ENCODE measurements at places on chromosomes 11 and 22. TPM values are rescaled to one million over a fixed set of nuclear protein-coding genes. Genes with fewer than 3 reads are reported as not detected.

Gene DDTL
- 5.3 TPM for polyA plus RNA-seq

Gene PANX3
- not detected for polyA plus RNA-seq

Gene GRIK4
- polyA plus RNA-seq, result 18.4 TPM

Gene SLCO2B1
- polyA plus RNA-seq, result 58.9 TPM

Gene KLHL35
- polyA plus RNA-seq, result 23.3 TPM

Gene CABP4
- 0.53 TPM for polyA plus RNA-seq

Gene ELMOD1
- 77.6 TPM for polyA plus RNA-seq

Gene PGA5
- polyA plus RNA-seq, result 0.79 TPM

Gene TUBA8
- 27.1 TPM for polyA plus RNA-seq

Gene P2RY6
- polyA plus RNA-seq, result 0.96 TPM
